Motor neuron (in vitro differentiated cells): ENCODE measurements at places on chromosomes 11 and 22. TPM values are rescaled to one million over a fixed set of nuclear protein-coding genes. Genes with fewer than 3 reads are reported as not detected.

ASCL2 gene
- total RNA-seq, result 0.27 and 0.46 TPM in 2 replicates

MMP10 gene
- total RNA-seq, result 1.9 and 2.3 TPM in 2 replicates

GRCh38 chr11:23112987-23113886, 253.0 kb upstream of the CCDC179 start:
- peak; percentile 66 for ATAC-seq

DNA sequence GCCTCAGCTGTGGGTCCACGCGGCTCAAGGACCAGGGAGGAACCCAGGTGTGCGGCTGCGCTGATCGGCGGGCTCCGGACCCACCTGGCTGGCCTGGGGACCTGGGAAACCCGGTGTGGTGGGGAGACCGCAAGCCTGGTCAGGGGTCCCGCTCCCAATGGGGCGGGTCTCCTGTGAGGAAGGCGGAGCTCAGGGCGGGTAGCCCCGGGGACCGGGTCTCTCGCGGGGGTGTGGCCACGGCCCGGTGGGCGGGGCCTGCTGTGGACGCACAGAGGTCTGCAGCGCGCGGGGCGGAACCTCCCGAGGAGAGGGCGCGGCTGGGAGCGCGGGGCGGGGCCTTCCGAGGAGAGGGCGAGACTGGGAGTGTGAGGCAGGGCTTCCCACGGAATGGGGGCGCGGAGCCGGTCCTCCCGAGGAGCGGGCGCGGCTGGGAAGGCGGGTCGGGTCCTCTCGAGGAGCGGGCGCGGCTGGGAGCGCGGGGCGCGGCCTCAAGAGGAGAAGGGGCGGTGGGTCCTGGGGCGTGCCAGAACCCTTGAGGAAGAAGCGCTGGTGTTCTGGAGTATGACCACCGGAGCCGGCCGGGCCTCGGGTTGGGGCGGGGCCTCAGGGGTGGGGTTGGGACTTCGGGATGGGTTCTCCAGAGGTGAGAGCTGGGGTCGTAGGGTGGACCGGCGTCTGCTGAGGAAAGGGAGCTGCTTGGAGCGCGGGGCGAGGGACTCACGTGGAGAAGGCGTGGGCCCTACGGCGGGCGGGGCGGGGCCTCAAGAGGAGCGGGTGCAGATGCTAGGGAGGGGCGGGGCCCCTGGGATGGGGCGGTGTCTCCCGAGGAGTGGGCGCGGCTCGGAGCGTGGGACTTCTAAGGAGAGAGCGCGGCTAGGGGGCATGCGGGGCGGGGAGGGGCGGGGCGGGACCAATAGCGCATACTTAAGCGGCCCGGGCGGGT, 20.8 kb downstream of the DGCR6L start:
- ATAC-seq, result peak; percentile 85

- ATAC-seq, result no peak
These were observed 149.1 kb upstream of the SOX6 start for GRCh38 chr11:16505481-16505880.

DNA sequence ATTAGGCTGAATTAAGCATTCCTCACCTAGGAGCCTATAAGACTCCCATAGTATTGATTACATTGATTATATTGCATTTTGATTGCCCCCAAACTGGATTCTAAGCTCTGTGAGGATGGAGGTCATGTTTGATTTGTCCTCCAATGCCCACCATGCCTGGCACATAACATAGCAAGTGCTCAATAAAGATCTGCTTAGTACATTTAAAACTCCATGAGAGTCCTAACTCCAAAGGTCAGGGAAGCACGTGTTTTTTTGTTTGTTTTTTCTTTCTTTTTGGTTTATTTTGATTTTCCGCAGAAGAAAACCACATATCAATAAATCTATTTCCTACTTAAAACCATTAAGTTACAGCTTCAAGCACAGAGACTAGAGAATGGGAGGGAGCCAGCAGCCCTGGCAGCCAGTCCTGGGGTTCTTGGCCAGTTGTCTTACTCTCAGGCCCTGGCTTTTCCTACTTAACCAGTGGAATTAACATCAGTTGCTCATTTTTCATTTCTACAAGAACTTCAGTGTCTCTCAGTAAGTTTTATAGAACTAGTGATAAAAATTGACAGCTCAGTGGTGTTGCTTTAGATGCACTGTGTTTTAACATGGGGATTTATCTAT, 429.9 kb upstream of the CCDC90B start:
- no peak for ATAC-seq

GRCh38 chr11:118082880-118083552, 3.7 kb downstream of the SMIM35 start:
- no peak for ATAC-seq

GRCh38 chr22:37260901-37261336, 16.9 kb upstream of the RAC2 start:
- peak; percentile 36 for ATAC-seq

- no peak for ATAC-seq
These were observed 8.7 kb downstream of the TKFC start for GRCh38 chr11:61341706-61342105.

DNA sequence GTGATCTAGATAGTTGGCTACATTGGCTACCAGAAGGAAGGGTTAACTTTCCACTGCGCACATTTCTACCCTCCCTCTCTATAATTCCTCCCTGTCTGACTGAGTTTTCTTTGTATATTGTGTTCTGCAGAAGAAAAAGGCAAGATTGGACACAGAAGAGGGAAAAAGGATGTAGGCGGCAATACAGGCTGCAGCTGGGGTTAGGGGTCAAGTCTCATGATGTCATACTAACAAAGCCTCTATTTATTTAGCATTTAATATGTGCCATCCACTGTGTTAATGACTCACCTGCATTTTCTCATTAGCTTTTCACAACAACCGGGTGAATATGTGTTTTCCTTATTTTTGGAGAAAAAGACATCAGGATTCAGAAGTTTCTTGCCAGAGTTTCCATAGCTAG, 2.0 kb downstream of the FAM83F start:
- ATAC-seq, result no peak

- no peak for ATAC-seq
These were observed 12.2 kb downstream of the AP2A2 start for GRCh38 chr11:937841-938261.
